T-helper 17 cell (primary cell): ENCODE measurements at places on chromosomes 11 and 22. TPM values are rescaled to one million over a fixed set of nuclear protein-coding genes. Genes with fewer than 3 reads are reported as not detected.
A peak's percentile ranks its signal among the peaks of the same experiment; 100 is the strongest.

GRCh38 chr11:110327508-110327907 lies 31.1 kb upstream of the RDX start:
- peaks cover under 1% of the 10 kb centered on the region for H3K27me3 ChIP-seq
- DNase-seq = no peak
- no peak overlapping the region for H3K27ac ChIP-seq
- peaks cover 12% of the 10 kb centered on the region for H3K4me1 ChIP-seq

DNA sequence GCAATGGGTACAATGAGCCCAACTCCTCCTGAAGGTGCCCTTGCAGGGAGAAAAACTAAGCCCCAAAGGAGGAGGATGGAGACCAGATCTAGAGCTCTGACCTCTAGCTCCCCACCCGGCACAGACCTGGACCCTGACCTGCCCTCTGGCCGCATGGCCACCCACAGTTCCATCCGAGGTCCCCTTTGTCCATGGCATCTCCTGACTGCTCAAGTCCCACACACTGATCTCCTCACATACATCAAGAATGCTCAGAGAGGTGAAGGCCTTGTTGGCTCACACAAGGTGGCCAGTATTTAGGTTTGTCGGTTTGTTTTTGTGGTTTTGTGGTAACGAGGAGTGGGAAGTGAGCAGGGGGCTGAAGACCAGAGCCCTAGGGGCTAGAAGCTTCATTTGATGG lies 423.5 kb upstream of the B3GAT1 start:
- DNase-seq = no peak
- no peak overlapping the region for H3K4me3 ChIP-seq
- H3K27ac ChIP-seq = no peak overlapping the region
- H3K36me3 ChIP-seq = peaks cover 3% of the 10 kb centered on the region
- peaks cover 2% of the 10 kb centered on the region for H3K4me1 ChIP-seq
- peaks cover 10% of the 10 kb centered on the region for H3K27me3 ChIP-seq

OR51I1 gene
- total RNA-seq = not detected

- peaks cover 3% of the 10 kb centered on the region for H3K4me1 ChIP-seq
- DNase-seq = no peak
- peaks cover 56% of the 10 kb centered on the region for H3K27me3 ChIP-seq
- no peak overlapping the region for H3K4me3 ChIP-seq
Observed at GRCh38 chr22:50129121-50129736, 39.4 kb downstream of the MOV10L1 start.

DNA sequence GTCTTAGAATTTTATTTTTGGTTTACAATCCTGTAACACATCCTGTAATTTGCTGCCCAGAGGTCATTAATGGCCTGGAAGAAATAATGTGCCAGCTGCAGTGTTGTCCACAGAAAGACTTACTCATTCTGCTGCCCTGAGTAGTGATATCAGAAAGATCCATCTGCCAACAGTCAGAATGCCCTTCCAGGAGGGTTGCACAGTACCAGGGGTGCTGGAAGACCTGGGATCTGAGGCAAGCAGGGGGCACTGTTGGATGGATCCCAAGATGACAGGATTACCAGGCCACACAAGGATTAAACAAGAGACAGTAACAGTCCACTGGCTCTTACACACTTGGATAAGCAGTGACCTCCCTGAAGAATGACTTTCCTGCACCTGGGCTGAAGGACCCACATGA lies 93.8 kb upstream of the TOP3B start:
- H3K36me3 ChIP-seq = peaks cover 7% of the 10 kb centered on the region
- H3K4me3 ChIP-seq = no peak overlapping the region
- H3K27me3 ChIP-seq = peaks cover 53% of the 10 kb centered on the region

- peaks cover 7% of the 10 kb centered on the region for H3K36me3 ChIP-seq
- no peak overlapping the region for H3K4me3 ChIP-seq
- peaks cover 24% of the 10 kb centered on the region for H3K4me1 ChIP-seq
- H3K27ac ChIP-seq = no peak overlapping the region
- DNase-seq = no peak
Observed at GRCh38 chr11:96116376-96116775, 192.5 kb upstream of the MTMR2 start.

- no peak for DNase-seq
- peaks cover 3% of the 10 kb centered on the region for H3K36me3 ChIP-seq
- H3K4me1 ChIP-seq = no peaks in the 10 kb centered on the region
Observed at GRCh38 chr11:116148645-116149044, 624.1 kb downstream of the BUD13 start.

DNA sequence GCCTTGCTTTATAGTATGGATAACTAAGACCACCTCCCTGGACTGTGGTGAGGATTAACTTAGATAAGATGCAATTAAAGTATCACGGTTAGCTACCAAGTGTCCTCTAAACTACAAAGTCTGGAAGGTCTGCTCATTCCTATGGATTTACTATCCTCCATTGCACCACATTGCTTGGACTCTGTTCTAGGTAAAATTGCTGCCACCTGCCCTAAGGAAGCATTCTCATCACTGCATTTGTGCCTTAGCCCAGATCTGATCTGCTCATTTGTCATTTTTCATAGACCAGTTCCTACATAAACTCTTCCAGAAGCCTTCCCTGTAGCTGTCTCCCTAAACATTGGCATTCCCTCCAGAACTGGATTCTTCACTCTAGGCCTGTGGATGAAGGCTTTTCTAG lies 380.0 kb downstream of the INSC start:
- no peak overlapping the region for H3K27ac ChIP-seq
- H3K4me1 ChIP-seq = no peaks in the 10 kb centered on the region
- no peak overlapping the region for H3K4me3 ChIP-seq
- H3K36me3 ChIP-seq = no peaks in the 10 kb centered on the region
- no peak for DNase-seq

TRIM51 gene
- total RNA-seq = 0.17 TPM

GAB4 gene
- not detected for total RNA-seq

DNA sequence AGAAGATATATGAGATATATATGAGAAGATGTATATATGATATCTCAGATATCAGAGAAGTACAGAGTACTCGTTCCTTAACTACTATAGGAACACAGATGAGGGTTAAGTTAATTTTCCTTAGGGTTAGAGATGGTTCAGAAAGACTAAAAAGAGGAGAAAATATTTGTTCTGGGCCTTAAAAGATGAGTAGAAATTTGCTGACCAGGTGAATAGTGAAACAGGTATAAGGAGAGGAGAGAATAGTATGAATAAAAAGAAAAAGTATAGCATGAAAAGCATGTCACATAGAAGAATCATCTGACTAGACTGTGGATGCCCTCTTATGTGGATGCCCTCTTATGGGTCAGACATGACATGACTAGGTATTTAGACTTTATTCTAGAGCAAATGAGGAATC lies 6.3 kb upstream of the RAB39A start:
- H3K4me1 ChIP-seq = no peaks in the 10 kb centered on the region
- H3K4me3 ChIP-seq = no peak overlapping the region
- H3K36me3 ChIP-seq = peaks cover 5% of the 10 kb centered on the region
- peaks cover 29% of the 10 kb centered on the region for H3K27me3 ChIP-seq

GRCh38 chr11:2567026-2567671 lies 122.3 kb downstream of the KCNQ1 start:
- no peaks in the 10 kb centered on the region for H3K36me3 ChIP-seq
- no peak overlapping the region for H3K27ac ChIP-seq
- DNase-seq = no peak
- no peak overlapping the region for H3K4me3 ChIP-seq
- H3K27me3 ChIP-seq = no peaks in the 10 kb centered on the region

DNA sequence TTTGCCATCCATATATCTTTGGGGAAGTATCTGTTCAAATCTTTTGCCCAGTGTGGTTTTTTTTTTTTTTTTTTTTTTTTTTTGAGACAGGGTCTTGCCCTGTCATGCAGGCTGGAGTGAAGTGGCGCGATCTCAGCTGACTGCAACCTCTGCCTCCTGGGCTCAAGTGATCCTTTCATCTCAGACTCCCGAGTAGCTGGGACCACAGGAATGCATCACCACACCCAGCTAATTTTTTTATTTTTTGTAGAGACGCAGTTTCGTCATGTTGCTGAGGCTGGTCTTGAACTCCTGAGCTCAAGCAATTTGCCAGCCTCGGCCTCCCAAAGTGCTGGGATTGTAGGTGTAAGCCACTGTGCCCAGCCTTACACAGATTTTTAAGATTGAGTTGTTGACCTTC lies 4.8 kb upstream of the FAM118A start:
- H3K4me3 ChIP-seq = no peak overlapping the region
- H3K4me1 ChIP-seq = peaks cover 12% of the 10 kb centered on the region
- H3K36me3 ChIP-seq = no peaks in the 10 kb centered on the region
- no peaks in the 10 kb centered on the region for H3K27me3 ChIP-seq
- H3K27ac ChIP-seq = no peak overlapping the region
- DNase-seq = no peak

DNA sequence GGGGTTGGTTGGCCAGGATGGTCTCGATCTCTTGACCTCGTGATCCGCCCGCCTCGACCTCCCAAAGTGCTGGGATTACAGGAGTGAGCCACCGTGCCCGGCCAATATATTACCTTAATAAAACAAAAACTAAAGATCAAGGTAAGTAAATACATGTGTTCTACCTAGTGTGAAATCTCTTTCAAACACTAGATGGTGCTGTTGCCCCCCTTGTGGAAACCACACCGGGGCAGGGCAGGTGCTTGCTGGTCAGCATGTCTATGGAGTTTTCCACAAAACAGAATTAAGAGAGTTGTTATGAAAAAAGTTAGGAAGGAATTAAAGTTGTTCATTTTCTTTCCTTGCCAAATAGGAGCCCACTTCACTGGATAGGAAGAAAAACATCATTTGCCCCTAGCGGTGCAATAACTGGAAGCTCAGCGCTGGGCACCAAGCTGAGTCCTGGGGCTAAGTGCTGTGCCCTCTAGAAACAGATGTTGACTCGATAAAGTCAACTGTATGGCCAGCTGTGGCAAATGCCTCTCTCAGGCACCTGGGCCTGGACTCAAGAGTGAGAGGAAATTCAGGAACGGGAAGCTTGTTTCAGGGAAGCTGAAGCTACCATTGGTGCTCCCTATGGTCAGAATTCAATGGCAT lies 6.3 kb upstream of the KCNJ5 start:
- H3K4me3 ChIP-seq = no peak overlapping the region
- no peak overlapping the region for H3K27ac ChIP-seq

P2RX6 gene
- 0.39 TPM for total RNA-seq

RTN4R gene
- total RNA-seq = 0.68 TPM

- H3K27me3 ChIP-seq = no peaks in the 10 kb centered on the region
- H3K36me3 ChIP-seq = no peaks in the 10 kb centered on the region
- peaks cover 26% of the 10 kb centered on the region for H3K4me1 ChIP-seq
Observed at GRCh38 chr11:2527621-2528291, 82.9 kb downstream of the KCNQ1 start.

GRCh38 chr11:67648140-67648795 lies 2.3 kb downstream of the ACY3 start:
- H3K4me3 ChIP-seq = no peak overlapping the region
- no peaks in the 10 kb centered on the region for H3K36me3 ChIP-seq
- H3K27me3 ChIP-seq = no peaks in the 10 kb centered on the region
- H3K4me1 ChIP-seq = peaks cover 13% of the 10 kb centered on the region
- no peak for DNase-seq

GRCh38 chr22:48888466-48889208 lies 939.0 kb downstream of the BRD1 start:
- DNase-seq = no peak
- no peak overlapping the region for H3K4me3 ChIP-seq
- H3K27me3 ChIP-seq = peaks cover 16% of the 10 kb centered on the region
- no peaks in the 10 kb centered on the region for H3K4me1 ChIP-seq

GRCh38 chr11:64536396-64536941 lies 54.6 kb upstream of the SLC22A12 start:
- H3K27me3 ChIP-seq = peaks cover 80% of the 10 kb centered on the region
- no peak for DNase-seq
- H3K4me1 ChIP-seq = peaks cover 2% of the 10 kb centered on the region
- peaks cover 4% of the 10 kb centered on the region for H3K36me3 ChIP-seq

DNA sequence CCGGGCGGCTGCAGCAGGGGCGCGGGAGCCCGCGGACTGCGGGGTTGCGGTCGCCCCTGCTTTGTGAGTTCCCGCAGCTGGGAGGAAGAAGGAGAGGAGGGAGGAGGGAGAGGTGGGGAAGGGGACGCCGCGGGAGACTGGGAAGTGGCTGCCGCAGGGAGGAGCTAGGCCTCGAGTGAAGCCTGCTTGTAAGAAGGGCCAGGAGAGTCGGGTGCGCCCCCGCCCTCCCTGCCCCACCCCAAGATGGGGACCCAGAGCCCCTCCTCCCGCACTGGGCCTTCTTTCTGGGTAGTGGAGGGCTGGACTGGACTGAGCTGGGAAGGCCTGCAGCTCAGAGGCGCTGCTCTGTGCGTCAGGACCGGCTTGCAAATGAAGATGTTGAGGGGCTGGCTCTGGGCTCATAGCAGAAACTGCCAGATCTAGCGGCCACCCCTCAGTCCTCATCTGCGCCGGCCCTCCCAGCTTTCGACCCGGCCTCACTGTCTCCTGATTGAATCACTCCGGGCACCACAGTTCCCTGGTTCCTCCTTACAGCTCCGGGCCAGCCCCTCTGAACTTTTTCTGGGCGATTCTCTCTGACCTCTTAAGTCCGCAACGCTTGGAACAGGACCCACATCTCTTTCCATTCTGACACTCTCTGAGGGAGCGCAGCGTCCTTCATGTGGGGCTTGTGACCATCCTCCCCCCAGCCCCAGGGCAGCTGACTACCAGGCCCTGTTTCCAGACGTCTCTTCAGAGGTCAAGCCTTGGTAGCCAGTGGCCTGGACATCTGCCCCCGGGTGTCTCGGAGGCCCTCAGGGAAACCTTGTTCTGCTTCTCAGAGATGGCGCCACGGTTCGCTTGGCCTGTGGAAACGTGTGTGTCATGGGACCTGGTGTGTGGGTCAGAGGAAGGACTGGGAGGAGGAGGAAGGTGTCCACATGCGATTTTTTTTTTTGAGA lies 21.9 kb downstream of the SERPINH1 start:
- H3K4me3 ChIP-seq = peak overlapping the region; percentile 84
- no peaks in the 10 kb centered on the region for H3K27me3 ChIP-seq
- H3K36me3 ChIP-seq = no peaks in the 10 kb centered on the region
- H3K4me1 ChIP-seq = peaks cover 13% of the 10 kb centered on the region
- DNase-seq = no peak

DNA sequence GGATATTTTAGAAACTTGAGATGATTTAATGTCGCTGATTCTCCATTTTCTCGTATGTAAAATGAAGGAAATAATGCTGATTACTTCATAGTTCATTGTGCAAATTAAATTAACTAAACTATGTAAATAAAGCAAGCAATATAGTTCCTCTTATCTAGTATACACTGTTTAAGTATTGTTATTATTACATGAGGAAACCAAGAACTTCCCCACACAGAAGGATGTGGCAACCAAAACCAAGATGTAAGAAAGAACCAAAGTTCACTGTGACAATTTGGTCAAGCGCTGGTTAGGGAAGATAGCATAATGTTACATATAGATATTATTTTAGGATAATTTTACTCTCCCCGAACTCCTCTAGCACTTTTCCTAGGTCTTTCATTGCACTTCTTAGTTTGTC lies 103.2 kb downstream of the XKR3 start:
- H3K27ac ChIP-seq = no peak overlapping the region
- H3K27me3 ChIP-seq = peaks cover 31% of the 10 kb centered on the region
- H3K36me3 ChIP-seq = peaks cover 3% of the 10 kb centered on the region
- DNase-seq = no peak

- H3K27ac ChIP-seq = no peak overlapping the region
- no peak overlapping the region for H3K4me3 ChIP-seq
- peaks cover 6% of the 10 kb centered on the region for H3K4me1 ChIP-seq
- DNase-seq = no peak
- no peaks in the 10 kb centered on the region for H3K36me3 ChIP-seq
Observed at GRCh38 chr11:34305193-34305592, 52.6 kb downstream of the ABTB2 start.
